Caco-2 (cell line): ENCODE measurements at places on chromosomes 16 and 17.

- no peak for DNase-seq
Observed at GRCh38 chr16:50124769-50125168, 28.3 kb upstream of the TENT4B start.

DNA sequence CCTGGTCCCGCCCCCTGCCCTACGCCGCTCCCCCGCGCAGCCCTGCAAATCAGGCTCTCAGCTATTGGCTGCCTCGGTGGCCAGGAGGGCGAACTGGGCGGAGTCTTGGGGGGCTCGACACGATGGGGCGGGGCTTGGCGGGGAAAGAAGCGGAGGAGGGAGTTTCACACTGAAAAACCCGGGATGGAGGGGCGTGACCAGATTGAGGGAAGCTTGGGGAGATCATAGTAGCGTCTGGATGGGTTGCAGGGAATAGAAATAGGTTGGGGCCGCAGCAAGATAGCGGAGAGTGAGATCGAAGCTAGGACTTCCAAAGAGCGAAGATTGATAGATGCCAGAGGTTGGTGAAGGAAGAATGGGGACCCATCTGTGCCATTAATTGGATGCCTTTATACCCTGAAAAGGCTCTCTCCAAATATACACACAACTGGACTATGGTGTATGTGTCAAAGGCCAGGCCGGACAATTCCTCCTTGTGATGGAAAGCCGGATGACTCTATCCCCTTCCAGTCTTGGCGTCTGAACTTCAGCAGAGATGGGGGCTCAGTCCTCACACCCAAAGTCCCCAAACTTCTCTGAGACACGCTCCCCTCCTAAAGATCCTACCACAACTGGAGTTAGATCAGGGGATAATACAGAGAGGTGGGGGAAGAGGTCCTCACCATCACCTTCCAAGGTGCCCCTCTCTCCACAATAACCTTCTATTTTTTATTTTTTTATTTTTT lies 376 bp upstream of the STAC2 start:
- DNase-seq = peak; percentile 83

GRCh38 chr16:35319536-35320192 lies 1860.3 kb downstream of the TP53TG3F start:
- no peak for DNase-seq

DNA sequence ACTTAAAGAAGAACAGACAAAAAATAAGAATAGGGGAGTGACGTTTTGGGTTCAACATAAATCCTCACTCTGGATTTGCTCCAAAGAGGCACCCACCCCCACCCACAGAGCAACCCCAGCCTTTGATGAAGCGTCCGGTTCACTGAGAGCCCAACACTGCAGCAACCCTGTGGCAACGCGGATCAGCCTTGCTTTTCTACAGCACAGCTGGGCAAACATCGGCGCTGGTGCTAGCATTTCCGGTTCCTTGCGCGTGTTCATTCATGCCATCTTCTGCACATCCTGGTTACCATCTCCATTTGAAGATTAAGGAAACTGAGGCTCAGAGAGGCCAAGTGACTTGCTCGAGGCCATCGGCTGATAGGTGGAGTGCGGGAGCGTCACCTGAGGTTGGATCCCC lies 8.7 kb upstream of the GINS2 start:
- DNase-seq = no peak

GRCh38 chr17:74807925-74808324 lies 31.8 kb upstream of the NAT9 start:
- no peak for DNase-seq

- DNase-seq = no peak
Observed at GRCh38 chr17:37430051-37430627, 23.5 kb downstream of the TADA2A start.

DNA sequence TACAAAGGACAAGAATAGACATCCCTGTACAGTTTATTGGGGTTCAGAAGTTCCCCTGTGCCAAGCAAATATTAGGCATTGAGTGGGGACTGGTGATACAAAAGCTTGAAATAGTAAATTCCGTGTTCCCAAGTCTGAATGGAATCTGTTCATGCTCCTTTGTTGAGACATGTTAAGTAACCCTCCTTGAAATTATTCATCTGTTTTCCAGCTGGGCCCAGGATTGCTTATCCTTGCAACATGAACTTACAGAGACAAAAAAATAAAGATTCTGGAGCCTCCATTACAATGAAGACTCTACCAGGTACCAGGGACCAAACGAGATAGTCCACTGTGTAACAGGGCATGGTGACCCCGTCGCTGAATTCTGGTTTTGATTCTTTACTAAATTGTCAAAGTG lies 6.1 kb upstream of the CCL8 start:
- DNase-seq = no peak

DNA sequence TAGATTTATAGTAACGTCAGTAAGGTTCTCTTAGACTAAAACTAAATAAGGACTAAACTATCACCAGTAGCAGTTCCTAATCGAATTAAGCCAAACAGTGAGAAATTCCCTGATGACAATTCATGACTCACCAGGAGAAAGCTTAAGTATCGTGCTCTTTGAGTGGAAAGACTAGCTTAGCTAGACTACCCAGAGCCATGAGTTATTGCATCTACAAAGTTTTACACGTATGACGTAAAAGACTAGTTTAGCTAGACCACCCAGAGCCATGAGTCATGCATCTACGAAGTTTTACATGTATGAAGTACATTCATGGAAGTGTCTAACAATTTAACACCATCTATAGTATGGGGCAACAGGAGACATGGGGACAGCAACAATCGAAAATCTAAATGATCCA lies 36.6 kb downstream of the UBE2G1 start:
- no peak for DNase-seq

GRCh38 chr16:58464047-58464915 lies 35.7 kb upstream of the NDRG4 start:
- DNase-seq = peak; percentile 57

- DNase-seq = no peak
Observed at GRCh38 chr16:57265850-57266530, 18.5 kb downstream of the PLLP start.

DNA sequence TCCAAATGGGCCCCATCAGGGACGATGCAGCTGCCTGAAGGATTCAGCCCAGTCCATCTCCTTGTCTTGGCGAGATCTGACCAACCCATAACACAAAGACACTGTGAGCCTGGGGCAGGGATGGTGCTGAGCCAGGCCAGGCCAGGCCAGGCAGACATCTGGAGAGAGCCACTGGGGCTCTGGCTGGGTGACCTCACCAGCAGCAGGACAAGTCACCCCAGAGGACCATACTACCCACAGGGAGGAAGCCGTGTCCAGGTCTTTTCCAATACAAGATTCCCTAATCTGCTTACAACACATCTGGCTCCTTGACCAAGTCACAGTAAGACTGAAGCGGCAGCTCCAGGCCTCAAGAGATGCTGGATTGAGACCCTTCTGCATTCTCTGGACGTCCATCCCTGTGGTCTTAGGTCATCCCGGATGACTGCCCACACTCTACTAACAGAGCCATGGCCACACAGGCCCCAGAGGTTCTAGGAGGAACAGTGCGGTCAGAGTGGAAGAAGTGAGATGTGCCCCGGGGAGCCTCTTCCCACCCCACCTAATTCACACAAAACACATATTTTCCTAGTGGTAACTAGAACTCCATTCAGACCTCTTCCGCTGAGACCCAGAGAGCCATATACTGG lies 81.8 kb upstream of the RCVRN start:
- DNase-seq = no peak
